ENCODE measurements at places on chromosomes 6 and 20.

DNA sequence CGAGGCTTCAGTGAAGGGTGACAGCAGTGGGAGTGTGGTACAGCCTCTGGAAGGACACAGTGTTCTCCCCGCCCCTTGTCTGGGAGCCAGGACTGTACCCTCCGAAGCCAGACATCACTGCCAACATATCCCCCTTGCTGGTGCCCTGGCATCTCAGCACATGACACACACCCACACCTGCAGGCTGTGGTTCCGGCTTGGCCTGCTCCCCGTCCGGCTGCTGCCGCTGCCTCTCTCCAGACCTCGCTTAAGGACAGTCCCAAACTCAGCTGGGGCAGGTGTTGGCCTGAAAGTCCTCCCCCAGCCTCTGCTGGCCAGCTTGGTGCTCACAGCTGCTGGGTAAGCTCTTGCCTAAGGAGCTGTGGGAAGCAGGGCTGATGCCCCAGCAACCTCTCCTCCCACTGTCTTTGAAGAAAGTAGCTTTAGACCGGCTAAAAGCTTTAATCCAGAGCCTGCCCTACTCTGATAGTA, 7.0 kb downstream of the EMILIN3 start:
- no peak for DNase-seq

GRCh38 chr6:157600807-157601206, 219.8 kb downstream of the ZDHHC14 start:
- DNase-seq, result no peak

DNA sequence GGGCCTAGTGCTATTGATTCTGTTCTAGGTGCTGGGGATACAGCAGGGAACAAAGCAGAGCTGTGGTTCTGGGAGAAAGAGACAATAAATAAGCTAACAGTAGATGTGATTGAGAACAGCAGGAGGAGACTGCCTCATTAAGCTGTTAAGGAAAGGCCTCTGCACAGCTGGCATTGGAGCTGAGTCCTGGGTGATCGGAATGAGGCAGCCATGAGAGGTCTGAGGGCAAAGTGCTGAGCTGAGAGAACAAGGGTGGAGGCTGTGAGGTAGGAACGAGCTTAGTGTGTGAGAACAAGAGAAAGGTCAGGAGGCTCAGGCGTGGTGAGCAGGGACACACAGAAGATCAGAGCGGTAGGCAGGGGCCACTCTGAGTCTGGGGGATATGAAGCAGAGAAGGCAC, 18.3 kb downstream of the DDX27 start:
- DNase-seq, result no peak

DNA sequence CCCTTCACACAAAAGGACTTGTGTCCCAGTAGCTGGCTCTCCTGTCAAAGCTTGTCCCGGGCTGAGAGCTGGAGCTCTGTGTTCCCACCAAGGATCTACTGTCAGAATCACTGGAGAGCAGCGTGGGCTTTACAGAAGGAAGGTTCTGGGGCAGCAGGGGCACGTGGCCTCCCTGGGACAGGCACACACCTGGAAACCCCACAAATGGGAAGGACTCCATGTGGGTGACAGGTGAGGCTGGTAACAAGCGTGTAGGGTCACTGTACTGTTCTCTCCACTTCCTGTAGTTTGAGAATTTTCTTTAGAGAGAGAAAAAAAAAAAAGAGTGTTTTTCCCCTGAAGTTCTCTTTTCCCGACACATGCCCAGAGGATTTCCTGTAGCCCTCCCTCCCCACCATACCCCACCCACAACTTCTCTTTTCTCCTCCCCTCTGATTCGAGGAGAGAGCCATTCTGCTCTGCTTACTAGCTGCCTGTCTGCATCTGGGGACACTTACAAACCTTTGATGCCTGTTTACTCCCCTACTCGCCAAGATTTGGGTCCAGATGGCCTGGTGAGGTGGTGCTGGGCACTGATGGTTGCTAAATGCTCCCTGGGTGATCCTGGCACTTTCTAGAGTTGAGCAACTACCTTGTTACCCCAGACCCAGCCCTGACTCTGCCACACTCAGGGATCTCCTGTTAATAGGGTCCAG, 84.1 kb upstream of the SIRPA start:
- DNase-seq, result no peak

DNA sequence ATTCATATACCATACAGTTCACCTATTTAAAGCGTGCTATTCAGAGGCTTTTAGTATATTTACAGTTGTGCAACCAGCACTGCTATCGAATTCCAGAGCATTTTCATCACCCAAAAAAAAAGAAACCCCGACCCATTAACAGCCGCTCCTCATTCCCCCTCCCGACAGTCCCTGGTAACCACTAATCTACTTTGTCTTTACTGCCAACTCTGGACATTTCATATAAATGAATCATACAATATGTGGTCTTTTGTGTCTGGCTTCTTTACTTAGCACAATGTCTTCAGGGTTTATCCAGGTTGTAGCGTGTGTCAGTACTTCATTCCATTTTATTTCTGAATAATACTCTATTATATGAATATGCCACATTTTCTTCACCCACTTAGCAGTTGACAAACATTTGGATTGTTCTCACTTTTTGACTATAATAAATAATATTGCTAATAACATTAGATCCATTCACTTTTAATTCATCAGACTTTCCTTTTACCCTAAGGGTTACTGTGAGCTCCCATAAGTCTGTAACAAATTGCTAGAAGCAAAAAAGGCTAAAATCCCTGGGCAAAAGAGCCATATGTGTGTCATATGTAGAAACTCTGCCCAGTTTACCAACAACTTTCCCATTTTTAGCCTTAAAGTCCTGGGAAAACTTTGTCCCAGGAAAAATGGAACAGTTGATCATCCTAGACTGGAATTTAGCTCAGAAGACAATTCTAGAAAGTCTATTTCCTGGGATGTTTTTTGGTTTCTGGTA, 23.2 kb upstream of the ROS1 start:
- DNase-seq, result peak; percentile 94

- no peak for DNase-seq
Measured at GRCh38 chr20:29744071-29744470, 1513.4 kb upstream of the DEFB115 start.

GRCh38 chr20:13648291-13649228, 9.8 kb upstream of the TASP1 start:
- no peak for DNase-seq

GRCh38 chr20:40806929-40807820, 118.1 kb upstream of the MAFB start:
- no peak for DNase-seq

- DNase-seq, result peak; percentile 94
Measured at GRCh38 chr6:44058617-44059358, 68.5 kb downstream of the MRPL14 start.

DNA sequence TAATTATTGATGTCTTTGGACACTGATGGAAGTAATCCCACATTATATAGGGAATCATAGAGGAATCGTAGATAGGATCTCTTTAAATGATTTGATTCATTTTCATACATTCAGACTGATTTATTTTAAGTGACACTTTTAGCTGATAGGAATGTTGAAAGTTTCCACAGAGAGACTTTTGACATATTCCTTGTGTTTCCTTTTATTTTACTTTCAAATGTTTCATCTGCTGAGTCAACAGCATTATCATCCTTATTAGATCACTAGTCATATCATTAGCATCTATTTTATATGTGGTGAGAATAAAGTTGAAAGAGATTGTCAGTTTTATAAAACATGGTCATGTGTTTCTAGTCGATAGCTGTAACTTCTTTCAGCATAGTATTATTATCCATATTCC, 13.4 kb downstream of the DCBLD1 start:
- no peak for DNase-seq

DNA sequence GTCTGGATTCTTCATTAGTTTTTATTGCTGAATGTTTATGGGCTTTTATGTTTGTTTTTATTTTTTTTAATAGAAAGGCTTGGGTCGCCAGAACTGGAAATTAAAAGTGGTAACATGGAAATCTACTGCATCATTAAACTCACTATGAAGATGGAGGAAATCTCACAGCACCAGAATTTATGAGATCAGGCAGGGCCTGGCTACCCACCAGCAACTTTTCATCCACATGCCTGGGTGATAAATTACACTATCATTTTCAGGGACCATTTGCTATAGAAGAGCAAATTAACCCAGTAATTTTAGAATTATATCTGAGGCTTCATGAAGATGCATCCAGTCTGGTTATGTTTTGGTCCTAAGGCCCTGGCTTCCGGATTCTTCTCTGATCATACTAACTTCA, 57.8 kb upstream of the PLCB4 start:
- DNase-seq, result no peak
